DND-41 (cell line): ENCODE measurements at places on chromosomes 6 and 20.
A peak's percentile ranks its signal among the peaks of the same experiment; 100 is the strongest.

DNA sequence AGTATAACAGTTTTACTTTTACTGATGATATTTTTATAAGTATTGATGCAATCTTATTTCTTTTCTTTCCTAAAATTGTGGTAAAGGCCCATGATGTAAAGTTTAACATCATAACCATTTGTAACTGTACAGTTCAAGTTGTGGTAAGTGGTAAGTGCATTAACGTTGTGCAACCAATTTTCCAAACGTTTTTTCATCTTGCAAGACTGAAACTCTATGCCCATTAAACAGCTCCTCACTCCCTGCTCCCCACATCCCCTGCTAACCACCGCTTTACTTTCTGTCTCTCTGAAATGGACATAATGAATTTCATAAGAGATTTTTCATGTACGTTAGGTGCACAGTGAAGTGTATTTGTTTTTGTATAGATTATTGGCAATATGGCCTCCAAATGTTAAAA, 106.0 kb downstream of the PACRG start:
- no peak for DNase-seq

DNA sequence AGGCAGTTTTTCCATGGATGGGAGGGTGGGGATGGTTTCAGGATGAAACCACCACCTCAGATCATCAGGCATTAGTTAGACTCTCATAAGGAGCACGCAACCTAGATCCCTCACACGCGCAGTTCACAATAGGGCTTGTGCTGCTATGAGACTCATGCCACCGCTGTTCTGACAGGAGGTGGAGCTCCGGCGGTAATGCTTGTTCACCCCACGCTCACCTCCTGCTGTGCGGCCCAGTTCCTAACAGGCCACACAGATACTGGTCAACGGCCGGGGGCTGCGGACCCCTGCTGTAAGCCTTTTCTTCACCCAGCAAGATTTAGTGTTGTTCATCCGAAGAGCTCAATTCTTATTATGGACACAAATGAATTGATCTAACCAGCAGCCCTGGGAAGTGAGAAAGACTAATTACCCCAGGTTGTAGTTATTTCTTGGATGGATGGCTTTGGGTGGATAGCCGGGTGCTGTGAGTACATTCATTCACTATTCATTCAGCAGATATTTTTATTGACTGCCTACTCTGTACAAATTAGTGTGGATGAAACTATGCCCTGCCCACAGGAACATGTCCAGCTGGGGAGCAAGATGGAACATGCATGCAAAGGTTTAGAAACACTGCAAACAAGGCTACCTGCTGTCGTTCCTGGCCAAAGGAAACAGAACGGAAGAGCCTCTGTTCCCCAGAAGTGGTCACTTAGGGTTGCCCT, 57.2 kb downstream of the RIOK1 start:
- DNase-seq: no peak

DNA sequence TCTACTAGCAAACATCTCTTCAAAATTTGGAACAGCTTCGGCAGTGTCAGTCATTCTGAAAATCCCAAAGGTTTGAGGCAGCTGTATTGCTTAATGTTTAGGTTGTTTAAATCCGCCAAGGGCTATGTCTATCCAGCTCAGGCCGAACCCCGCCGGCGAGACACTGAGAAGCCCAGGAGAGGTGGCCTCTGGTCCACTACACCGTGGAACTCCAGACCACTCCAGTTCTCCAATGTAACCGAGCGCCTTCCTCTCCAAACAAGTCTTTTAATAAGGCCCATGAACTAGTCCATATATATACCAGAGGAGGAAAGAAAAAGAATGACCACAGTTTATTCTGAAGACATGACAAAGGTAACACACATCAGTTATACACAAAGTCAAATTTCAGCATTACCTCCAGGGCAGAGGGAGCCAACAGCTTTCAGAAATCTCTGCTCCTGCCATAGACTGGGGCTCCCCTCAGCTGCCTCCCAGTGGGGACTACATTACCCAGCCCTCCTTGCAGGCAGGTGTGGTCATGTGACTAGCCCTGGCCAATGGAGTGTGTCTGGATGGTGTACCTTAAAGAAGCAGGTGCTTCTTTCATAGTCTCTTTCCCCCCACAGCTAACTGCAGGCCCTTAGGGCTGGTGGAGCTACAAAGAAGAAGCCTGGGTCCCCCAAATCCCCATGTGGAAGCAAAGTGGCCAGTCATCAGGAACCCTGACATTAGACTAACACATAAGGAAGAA, at the start of gene RAMACL:
RAMACL (minus strand) TSS at position 255 of the 733 bp plus-strand sequence; CDS start at position 54, 201 bp downstream.
- DNase-seq: peak; percentile 20

DNA sequence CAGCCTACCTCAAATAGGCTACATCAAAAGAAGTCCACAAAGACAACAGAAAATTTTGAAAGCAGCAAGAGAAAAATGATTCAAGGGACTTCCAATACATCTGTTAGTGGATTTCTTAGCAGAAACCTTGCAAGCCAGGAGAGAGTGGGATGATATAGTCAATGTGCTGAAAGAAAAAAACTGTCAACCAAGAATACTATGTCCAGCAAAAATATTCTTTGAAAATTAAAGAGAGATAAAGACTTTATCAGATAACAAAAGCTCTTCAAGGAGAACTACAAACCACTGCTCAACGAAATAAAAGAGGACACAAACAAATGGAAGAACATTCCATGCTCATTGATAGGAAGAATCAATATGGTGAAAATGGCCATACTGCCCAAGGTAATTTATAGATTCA, 34.0 kb downstream of the MCHR2 start:
- DNase-seq: no peak
